ENCODE measurements at places on chromosomes 13 and 19.

GRCh38 chr19:40191836-40192646 lies 815 bp downstream of the MAP3K10 start:
- DNase-seq = peak; percentile 25

DNA sequence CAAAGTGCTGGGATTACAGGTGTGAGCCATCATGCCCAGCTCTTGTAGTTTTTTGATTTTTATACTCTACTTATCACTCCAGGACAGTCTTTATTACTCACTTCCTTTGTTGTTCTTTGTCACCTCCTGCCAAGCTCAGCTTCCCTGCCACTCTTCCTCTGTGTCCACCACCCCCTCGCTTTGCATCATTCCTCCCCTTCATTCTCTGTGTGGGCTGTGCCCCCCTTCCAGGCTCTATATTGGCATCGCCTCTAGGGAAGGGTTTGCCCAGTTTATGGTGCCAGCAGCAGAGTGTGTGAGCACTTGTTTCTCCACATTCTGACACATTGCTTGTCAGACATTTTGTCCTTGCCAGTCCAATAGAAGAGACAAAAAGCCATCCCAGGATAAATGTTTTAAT lies 15.1 kb downstream of the ZNF302 start:
- DNase-seq = no peak

GRCh38 chr19:10660346-10660745 lies 6.2 kb downstream of the ILF3 start:
- DNase-seq = no peak

- peak; percentile 17 for DNase-seq
These were observed 14.0 kb upstream of the GGACT start for GRCh38 chr13:100602493-100603111.

DNA sequence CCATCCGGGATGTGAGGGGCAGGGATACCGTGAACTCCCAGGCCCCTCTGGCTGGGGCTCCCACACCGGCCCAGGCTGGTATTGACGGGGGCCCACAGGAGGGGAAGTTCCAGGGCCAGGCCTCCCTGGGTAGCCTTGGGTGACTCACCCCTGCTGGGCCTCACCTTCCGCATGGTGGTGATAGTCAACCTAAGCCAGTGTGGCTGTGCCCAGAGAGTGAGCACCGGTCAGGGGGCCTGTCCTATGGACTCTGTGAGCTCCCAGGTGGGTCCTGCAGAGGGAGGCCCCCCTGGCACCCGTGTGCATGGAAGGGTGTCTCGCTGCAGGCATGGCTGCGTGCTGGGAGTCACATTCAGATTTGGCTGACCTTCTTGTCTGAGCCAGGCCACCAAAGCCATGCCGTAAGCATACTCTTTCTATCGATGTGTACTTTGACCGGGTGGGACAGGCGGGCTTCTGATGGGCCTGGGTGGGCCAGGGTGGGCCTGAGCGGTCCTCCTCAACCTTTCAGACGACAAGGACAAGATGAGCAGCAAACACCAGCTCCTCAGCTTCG lies 27.6 kb downstream of the DHX34 start:
- DNase-seq = no peak

DNA sequence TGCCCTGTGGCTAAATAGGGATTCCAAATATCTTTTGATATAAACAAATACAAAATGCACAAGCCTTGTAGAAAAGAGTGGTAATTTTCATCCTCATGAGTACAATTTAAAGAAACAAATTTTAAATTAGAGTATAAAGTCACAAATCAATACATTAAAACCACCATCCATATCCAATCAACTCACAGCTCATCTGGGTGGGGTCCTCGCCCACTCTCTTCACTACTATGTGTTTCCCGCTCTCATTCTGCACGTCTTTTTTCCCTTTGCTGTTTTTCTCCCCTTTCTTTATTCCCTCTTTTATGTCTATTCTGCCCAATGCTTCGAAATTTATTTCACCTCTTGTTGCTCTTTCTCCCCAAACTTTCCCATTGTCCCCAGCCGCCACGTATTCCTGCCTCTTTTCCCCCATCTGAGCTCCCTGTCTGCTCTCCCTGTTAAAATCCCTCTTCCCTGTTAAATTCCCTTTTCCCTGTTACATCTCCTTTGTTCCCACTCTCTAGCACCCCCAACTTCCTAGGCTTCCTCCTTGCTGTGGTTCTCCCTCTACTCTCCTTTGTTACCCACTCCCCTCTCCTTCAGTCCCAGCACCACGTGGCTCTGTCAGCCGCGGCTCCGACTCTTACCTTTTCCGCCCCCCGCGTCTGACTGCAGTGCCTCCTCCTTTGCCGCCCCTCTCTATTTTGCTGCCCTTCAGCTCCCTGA lies 1.3 kb downstream of the ZNF616 start:
- DNase-seq = peak; percentile 42

DNA sequence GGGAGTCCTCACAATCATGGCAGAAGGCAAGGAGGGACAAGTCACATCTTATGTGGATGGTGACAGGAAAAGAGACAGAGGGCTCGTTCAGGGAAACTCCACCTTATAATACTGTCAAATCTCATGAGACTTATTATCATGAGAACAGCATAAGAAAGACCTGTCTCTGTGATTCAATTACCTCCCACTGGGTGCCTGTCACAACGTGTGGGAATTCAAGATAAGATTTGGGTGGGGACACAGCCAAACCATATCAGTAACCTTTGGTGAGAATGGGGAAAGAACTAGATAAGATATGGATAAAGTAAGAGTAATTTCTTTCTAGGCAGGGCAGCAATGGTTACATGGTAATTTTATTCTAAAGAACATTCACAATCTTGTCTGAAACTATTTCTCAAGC lies 344.9 kb upstream of the KLF12 start:
- no peak for DNase-seq

- no peak for DNase-seq
These were observed 3.6 kb upstream of the CEACAM3 start for GRCh38 chr19:41792513-41793413.

DNA sequence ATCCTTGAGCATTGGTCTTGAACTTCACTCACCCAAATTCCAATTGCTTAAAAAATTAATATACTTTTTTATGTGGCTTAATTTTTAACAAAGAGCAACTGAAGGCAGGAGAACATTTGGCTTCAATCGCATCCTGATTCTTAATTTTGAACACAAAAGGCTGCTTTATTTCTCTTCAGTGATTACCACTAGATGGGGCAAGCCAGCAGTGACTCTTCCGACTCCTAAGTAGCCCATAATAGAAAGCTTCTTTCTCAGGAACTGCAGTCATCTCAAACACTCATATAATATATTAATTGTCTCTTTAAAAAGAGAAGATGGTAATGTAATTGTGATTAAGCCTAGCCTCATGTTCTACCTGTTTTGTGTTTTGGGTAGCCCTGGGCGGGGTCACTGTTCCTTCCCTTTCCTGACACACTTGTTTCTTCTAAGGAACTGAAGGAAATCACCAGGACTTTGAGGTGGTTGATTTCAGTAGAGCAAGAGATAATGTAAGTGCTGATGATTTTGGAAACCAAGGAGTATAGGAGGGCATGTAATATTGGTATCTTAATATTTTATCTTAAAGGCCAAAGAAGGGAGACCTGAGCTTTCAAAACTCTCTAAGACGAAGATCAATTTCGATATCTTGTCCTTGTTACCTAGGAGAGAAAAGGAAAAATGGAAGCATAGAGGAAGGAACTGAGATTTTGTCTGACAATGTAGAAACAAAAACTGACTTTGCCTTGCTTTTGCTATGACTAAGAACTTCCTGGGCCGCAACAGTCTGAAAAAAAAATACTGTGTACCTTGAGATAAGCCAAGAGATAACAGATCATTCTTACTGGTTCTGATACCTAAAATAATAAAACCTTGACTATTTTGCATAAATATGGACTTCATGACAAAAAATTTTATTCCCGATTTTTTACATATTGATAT lies 73.1 kb downstream of the TNFSF13B start:
- DNase-seq = peak; percentile 26

- no peak for DNase-seq
These were observed 367.1 kb downstream of the NDFIP2 start for GRCh38 chr13:79847882-79848592.

GRCh38 chr19:19137556-19138108 lies 646 bp downstream of the TMEM161A start:
- no peak for DNase-seq

DNA sequence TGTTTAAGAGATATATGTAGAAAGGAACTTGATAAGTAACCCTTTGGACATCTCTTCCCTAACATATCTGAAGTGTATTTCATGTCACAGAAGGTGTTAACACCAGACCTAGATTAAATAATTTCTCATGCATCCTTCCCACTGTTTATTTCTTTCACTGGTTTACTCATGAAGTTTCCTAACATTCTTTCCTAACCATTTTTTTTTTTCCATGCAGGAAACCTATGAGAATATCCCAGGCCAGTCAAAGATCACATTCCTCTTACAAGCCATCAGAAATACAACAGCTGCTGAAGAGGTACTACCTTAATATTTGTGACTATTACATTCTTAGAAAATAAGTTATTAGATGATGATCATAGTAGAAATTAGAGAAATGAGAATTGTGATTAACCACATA lies 28.8 kb downstream of the IPO5 start:
- DNase-seq = no peak

DNA sequence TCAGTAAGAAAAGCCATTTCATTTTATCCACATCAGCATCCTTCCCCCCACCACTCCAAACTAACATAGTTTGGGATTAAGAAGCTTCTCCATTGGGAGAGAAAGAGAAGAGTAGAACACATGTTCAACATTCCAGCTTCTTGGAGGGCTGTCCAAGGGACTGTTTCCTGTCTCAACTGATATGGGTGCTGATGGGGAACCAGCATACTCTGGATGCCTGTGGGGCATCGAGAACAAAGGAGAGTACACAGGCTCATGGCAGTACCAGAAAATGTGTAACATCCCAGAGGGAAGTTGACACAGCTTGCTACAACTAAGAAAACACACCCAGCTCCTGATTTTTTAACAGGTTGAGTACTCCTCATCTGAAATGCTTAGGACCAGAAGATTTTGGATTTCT lies 24.7 kb downstream of the SUCLA2 start:
- DNase-seq = no peak

DNA sequence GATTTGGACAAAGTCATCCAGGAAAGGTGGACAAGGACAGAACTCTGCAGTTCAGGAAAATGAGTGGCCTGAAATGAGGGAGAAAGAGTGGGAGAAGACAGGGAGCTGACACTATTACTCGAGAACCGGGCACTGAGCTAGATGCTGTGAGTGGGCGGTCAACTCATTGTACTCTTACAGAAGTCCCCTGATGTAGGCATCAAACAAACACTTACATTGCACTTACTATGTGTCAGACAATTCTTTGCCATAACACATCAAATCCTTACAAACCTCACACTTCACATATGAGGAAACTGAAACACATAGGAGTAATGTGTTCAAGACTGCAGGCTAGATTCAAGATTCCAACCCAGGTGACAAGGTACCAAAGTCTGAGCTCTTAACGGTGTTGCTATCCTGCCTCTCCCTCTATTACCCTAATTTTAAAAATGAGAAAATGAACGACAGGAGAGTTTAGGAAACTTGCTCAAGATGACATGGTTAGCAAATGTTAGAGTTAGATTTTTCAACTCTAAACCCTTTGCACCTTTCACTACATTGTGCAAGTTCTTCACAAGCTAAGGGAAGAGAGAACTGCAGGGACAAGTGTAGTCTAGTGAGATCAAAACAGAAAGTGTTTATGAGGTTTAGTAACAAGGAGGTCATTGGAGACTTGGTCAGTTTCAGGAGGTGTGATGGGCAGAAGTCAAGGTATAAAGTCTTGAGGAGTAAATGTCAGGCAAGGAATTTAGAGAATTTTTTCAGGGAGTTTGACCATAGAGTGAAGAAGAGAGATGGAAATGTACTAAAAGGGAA lies 4.9 kb upstream of the MEDAG start:
- DNase-seq = no peak

GRCh38 chr19:46924874-46925547 lies 64.2 kb downstream of the ARHGAP35 start:
- peak; percentile 20 for DNase-seq

DNA sequence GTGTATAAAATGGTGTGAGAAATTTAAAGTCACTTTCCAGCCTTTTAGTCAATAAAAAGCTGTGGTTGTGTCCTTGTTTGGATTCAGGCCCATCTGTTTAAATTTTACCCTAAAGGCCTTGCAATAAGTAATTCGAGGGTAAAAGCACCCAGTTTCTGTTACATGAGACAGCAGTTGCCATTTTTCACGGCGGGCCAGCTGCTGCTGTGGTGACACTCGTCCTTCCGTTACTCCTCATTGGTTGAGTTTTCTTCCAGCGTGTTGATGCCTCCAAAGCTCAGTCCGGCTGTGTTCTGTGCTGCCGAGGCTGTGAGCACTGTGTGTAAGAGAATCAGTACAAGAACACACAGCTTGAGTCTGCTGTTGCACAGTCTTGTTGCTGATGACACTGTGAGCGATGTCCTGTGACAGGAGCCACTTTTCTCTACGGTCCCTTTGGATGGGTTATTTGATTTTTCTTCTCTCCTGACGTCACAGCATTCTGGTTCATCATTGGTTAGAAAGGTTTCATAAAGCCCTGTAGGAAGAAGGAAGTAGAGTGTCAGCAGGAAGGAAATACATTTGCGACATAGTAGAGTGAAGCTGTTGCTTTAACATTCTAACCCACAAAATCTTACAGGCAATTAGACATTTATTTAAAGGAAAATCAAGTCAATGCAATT lies 602.5 kb upstream of the ARGLU1 start:
- DNase-seq = peak; percentile 6
